ENCODE measurements at places on chromosomes 3 and 15. TPM values are rescaled to one million over a fixed set of nuclear protein-coding genes. Genes with fewer than 3 reads are reported as not detected.
A peak's percentile ranks its signal among the peaks of the same experiment; 100 is the strongest.

SMCO1 gene
- total RNA-seq = not detected

C3orf33 gene
- 12.6 TPM for total RNA-seq

SLC28A1 gene
- 0.31 TPM for total RNA-seq

NAA50 gene
- total RNA-seq = 352 TPM

KCNAB1 gene
- total RNA-seq = not detected

HGD gene
- total RNA-seq = 265 TPM

OIP5 gene
- total RNA-seq = 39.1 TPM

TMC3 gene
- total RNA-seq = not detected

GRCh38 chr3:166052440-166052839 is 215.2 kb upstream of the BCHE start:
- DNase-seq = peak; percentile 1
- H3K27me3 ChIP-seq = no peaks in the 10 kb centered on the region
- H3K4me3 ChIP-seq = no peak overlapping the region
- H3K27ac ChIP-seq = no peak overlapping the region
- no peaks in the 10 kb centered on the region for H3K4me1 ChIP-seq
- H3K36me3 ChIP-seq = no peaks in the 10 kb centered on the region

DNA sequence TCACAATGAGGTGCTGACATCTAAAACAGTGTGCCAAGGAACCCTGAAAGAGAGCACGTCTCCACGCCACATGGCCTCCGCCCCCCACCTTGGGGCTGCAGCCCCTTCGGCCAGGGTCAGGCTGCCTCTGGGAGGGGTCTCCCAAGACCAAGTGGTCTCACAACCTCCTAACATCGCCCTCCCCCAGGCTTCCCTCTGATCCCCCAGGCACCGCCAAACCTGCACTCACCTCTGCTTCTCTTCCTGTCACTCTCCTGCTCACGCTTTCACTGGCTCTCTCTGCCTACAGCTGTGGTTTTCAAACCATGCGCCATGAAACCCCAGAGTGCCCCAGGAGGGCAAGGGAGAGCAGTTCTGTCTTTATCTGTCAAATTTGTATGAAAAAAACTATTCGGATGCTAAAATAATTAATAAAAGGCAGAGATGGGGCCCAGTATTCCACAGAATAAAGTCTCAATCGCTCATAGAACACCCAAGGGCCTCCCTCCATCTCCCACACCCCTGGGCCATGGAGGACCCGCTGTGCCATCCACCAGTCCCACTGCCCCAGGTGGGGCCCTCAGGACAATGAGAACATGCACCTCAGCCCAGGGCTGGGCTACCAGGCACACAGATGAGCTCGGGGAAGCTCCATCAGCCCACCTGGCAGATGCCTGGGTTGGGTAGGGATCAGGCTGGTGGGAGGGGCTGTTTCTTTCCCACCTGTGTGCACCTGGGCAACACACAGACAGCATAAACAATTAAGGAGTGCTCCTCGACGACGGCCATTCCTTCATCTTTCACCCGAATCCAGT is 21.5 kb downstream of the CYFIP1 start:
- no peak for DNase-seq
- H3K4me1 ChIP-seq = peaks cover 20% of the 10 kb centered on the region
- H3K4me3 ChIP-seq = no peak overlapping the region
- H3K36me3 ChIP-seq = no peaks in the 10 kb centered on the region
- no peaks in the 10 kb centered on the region for H3K27me3 ChIP-seq
- H3K27ac ChIP-seq = no peak overlapping the region

DNA sequence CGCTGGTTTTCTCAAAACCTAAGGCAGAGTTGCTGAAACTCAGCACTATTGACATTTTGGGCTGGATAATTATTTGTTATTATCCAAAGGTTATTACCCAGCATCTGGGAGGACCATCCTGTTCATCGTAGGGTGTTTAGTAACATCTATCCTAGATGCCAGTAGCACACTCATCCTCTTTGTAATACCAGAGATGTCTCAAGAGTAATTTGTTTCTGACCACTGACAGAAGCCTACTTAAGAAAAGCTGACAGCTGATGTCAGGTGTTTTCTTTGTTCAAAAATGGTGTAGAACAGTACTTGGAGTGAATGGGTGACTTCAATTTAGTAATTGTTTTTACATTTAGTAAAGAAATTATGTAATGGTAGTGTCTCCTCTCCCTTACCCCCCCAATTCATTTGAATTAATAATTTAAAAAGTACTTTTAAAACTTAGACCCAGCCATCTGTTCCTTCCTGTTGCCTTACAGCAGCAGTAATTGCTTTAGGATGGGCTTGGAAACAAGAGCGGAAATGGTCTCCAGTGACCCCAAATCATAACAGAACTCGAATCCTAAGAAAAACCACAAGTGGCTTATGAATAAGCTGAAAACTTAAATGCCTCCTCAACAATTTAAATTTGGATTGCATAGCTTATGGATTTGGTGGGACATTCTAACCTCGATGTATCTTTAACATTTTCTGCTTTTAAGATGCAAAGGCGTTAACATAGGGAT is 105.4 kb downstream of the PTPRG start:
- H3K36me3 ChIP-seq = no peaks in the 10 kb centered on the region
- no peak overlapping the region for H3K4me3 ChIP-seq
- no peaks in the 10 kb centered on the region for H3K4me1 ChIP-seq
- H3K27ac ChIP-seq = no peak overlapping the region

DNA sequence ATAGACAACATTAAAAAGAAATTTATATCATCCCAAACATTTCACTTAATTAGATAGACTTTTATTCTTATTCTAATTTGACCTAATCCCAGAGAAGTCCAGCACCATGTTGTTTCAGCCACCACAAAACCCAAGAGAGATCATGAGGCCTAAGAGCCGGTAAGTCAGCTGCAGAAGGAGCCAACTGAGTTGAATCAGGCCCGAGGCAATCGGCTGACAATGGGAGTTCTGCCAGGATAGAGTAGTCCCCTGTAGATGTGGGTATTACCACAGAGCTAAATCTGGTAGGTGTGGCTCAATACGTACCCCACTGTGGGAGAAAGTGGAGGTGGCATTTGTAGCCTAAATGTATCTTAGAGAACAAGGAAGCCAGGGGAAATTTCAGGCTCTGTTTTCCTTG is 49.7 kb upstream of the UMPS start:
- DNase-seq = no peak
- H3K4me1 ChIP-seq = peaks cover 15% of the 10 kb centered on the region
- no peak overlapping the region for H3K4me3 ChIP-seq
- H3K36me3 ChIP-seq = peaks cover 12% of the 10 kb centered on the region
- H3K27ac ChIP-seq = no peak overlapping the region

DNA sequence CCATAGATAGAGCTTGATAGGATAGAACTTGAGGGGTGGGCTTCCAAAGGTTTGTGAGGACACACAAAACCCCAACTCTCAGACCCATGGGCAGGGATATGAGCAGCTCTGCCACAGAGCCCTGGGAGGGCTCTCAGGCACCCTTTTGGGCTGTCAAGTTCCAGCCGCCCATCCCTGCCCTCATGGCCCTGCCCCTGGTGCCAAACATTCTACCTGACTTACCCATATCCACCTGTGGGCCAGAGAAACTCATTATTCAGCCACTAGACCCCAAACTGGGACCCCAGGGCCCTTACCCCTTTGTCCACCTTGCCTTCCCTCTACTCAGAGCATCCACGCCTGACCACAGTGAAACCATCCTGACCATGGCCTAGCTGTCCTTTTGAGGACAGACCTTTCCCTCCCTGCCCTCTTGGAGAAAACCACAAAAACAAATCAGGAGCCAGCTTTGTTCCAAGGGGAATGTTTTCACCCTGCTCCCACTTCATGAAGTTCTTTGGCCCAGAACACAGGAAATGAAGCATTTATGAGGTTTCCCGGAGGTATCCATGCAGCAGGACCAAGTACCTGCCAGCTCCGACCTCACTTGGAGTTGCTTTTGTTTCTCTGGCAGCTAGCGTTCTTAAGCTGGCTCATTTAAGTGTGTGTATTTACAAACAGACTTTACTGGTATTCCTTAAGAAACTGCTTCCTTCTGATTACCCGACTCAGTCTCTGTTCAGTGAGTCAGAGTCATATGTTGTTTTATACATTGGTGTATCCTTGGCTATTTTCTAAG is 34.2 kb upstream of the GALNT15 start:
- H3K27me3 ChIP-seq = no peaks in the 10 kb centered on the region
- no peaks in the 10 kb centered on the region for H3K4me1 ChIP-seq
- no peak overlapping the region for H3K4me3 ChIP-seq
- no peak overlapping the region for H3K27ac ChIP-seq

DNA sequence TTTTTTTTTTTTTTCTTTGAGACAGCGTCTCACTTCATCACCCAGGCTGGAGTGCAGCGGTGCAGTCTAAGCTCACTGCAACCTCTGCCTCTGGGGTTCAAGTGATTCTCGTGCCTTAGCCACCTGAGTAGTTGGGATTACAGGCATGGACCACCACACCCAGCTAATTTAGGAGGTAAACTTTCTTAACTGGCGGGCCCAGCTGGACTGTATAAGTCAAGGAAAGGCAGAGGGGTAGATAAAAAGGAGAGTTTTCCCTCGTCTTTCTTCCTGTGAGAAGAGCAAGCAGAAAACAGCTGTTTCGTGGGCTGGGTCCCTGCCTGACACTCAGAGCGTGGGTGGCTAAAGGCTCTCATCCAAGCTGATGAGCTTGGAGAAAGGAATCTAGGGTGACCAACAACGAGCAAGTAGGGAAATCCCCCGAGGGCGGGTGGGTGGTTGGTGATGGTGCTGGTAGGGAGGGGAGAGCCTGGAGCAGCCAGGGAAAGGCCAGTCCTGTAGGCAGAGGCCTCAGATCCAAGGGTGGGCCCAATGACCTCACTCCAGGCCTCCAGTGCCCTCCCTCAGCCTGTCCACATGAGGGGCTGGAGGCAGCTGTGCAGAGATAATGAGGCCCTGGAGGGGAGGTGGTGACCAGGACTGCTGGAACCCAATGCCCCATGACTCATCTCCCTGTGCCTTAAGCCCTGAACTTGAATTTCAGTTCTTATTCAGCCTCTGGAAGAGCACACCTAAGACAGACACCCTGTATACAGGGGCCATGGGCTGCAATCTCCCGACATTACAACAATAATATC is 43.1 kb upstream of the LIMD1 start:
- no peak overlapping the region for H3K4me3 ChIP-seq
- peaks cover 6% of the 10 kb centered on the region for H3K36me3 ChIP-seq
- no peak overlapping the region for H3K27ac ChIP-seq
- no peaks in the 10 kb centered on the region for H3K27me3 ChIP-seq

DNA sequence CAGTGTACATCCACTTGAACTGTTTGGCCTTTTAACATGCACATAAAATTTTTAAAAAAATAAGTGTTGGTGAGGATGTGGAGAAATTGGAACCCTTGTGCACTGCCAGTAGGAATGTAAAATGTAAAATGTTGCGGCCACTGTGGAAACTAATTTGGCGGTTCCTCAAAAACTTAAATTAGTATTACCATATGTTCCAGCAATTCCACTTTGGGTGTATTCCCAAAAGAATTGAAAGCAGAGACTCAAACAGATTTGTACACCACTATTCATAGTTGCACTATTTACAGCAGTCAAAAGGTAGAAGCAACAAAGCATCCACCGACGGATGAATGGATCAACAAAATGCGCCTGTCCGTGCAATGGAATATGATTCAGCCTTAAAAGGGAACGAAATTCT is 55.2 kb upstream of the SEC61A1 start:
- H3K4me1 ChIP-seq = peaks cover 31% of the 10 kb centered on the region
- H3K27me3 ChIP-seq = no peaks in the 10 kb centered on the region
- DNase-seq = no peak
- no peak overlapping the region for H3K4me3 ChIP-seq
- H3K36me3 ChIP-seq = no peaks in the 10 kb centered on the region

- no peaks in the 10 kb centered on the region for H3K36me3 ChIP-seq
- peaks cover 26% of the 10 kb centered on the region for H3K4me1 ChIP-seq
- H3K27ac ChIP-seq = no peak overlapping the region
- H3K27me3 ChIP-seq = no peaks in the 10 kb centered on the region
- no peak overlapping the region for H3K4me3 ChIP-seq
- DNase-seq = no peak
These were observed 36.6 kb downstream of the HERC1 start for GRCh38 chr15:63797116-63797515.

DNA sequence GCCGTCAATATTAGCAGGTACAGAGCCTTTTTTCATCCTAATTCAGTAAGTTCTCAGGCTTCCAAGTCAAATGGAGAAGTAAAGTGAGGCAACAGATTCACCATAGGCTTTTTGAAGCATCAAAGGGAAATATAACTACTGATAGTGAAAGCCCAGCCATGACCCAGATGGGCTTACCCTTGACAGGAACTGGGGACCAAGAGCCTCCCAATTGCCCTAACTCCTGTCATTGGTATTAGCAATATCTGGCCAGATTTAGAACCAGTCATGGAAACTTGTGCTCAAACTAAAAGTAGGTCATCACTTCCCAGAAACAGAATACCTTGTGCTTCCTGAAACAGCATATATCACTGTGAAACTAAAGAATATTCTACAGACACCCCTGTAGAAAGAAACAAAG is 33.0 kb downstream of the NME9 start:
- no peak overlapping the region for H3K4me3 ChIP-seq
- DNase-seq = no peak
- 0 out of 2 replicates have a peak, but pooled peaks cover 1% of the 10 kb centered on the region for H3K36me3 ChIP-seq
- no peaks in the 10 kb centered on the region for H3K4me1 ChIP-seq
- no peak overlapping the region for H3K27ac ChIP-seq
- H3K27me3 ChIP-seq = no peaks in the 10 kb centered on the region

GRCh38 chr3:141011232-141011996 is 39.7 kb upstream of the SPSB4 start:
- DNase-seq = peak; percentile 45
- H3K4me1 ChIP-seq = no peaks in the 10 kb centered on the region
- peaks cover 8% of the 10 kb centered on the region for H3K27me3 ChIP-seq
- H3K27ac ChIP-seq = no peak overlapping the region

GRCh38 chr15:31171731-31172130 is 70.2 kb upstream of the TRPM1 start:
- H3K27me3 ChIP-seq = no peaks in the 10 kb centered on the region
- H3K27ac ChIP-seq = no peak overlapping the region
- no peaks in the 10 kb centered on the region for H3K4me1 ChIP-seq
- no peak overlapping the region for H3K4me3 ChIP-seq

- H3K36me3 ChIP-seq = no peaks in the 10 kb centered on the region
- peak; percentile 5 for DNase-seq
- no peak overlapping the region for H3K27ac ChIP-seq
- H3K4me1 ChIP-seq = no peaks in the 10 kb centered on the region
- no peaks in the 10 kb centered on the region for H3K27me3 ChIP-seq
- no peak overlapping the region for H3K4me3 ChIP-seq
These were observed 170.3 kb downstream of the MOBP start for GRCh38 chr3:39637807-39638206.

- H3K36me3 ChIP-seq = no peaks in the 10 kb centered on the region
- H3K4me1 ChIP-seq = peaks cover 43% of the 10 kb centered on the region
- DNase-seq = no peak
- H3K27ac ChIP-seq = no peak overlapping the region
These were observed 7.9 kb upstream of the EOMES start for GRCh38 chr3:27729748-27730611.

DNA sequence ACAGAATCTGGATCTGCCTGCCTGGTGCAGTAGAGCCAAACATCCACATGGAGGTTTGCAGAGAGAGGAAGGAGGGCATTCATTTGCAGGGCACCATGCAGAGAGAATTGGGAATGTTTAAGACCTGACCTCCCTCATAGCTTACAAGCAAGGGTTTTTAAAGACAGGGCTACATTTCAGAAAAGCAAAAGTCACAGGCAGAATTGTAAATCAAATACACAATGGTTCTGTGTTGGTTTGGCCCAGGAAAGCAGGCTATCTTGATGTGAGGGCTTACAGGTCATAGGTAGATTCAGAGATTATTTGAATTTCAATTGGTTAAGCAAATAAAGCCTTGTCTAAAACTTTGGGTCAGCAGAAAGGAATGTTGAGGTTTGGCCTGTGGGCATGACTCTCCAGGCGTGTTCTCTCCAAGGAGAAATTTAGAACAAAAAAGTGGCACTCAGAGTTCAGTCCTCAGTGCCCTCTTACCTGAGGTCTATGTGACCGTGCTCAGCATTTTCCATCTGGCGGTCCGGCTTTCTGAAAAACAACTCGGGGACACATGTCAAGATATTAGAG is 91.5 kb downstream of the CD47 start:
- H3K36me3 ChIP-seq = no peaks in the 10 kb centered on the region
- no peak for DNase-seq
- 0 out of 3 replicates have a peak, but pooled peaks cover 3% of the 10 kb centered on the region for H3K27me3 ChIP-seq
- no peak overlapping the region for H3K27ac ChIP-seq
- no peaks in the 10 kb centered on the region for H3K4me1 ChIP-seq

All from HepG2 (cell line).